ENCODE measurements at places on chromosomes 16 and 17. TPM values are rescaled to one million over a fixed set of nuclear protein-coding genes. Genes with fewer than 3 reads are reported as not detected.

DNA sequence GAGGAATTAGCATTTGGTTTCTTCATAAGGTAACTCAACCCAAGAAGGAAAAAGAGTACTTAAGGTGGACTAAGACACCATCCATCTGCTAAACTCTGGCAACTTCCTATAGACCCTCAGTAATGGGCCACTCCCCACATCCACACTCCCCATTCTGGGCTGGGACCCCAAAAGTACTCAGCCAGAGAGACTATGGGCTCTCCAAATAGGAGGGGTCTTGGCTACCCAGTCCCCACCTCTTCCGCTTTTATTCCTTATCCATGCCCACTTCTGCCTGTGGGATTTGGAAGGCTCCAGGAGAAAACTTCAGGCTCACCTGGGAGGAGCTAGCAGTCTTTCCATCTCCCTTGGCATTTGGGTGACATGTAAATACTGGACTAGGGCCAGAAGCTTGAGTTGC is 164.5 kb upstream of the CCL2 start:
- H3K4me3 ChIP-seq: no peak overlapping the region
- DNase-seq: no peak
- H3K27me3 ChIP-seq: peaks cover 3% of the 10 kb centered on the region
- no peak overlapping the region for H3K27ac ChIP-seq
- H3K4me1 ChIP-seq: no peaks in the 10 kb centered on the region

GRCh38 chr16:84738255-84739038 is 38.6 kb downstream of the USP10 start:
- no peak overlapping the region for H3K4me3 ChIP-seq
- H3K27ac ChIP-seq: no peak overlapping the region
- no peaks in the 10 kb centered on the region for H3K27me3 ChIP-seq
- DNase-seq: peak; percentile 82
- H3K4me1 ChIP-seq: peaks cover 53% of the 10 kb centered on the region
- H3K36me3 ChIP-seq: peaks cover 46% of the 10 kb centered on the region

DNA sequence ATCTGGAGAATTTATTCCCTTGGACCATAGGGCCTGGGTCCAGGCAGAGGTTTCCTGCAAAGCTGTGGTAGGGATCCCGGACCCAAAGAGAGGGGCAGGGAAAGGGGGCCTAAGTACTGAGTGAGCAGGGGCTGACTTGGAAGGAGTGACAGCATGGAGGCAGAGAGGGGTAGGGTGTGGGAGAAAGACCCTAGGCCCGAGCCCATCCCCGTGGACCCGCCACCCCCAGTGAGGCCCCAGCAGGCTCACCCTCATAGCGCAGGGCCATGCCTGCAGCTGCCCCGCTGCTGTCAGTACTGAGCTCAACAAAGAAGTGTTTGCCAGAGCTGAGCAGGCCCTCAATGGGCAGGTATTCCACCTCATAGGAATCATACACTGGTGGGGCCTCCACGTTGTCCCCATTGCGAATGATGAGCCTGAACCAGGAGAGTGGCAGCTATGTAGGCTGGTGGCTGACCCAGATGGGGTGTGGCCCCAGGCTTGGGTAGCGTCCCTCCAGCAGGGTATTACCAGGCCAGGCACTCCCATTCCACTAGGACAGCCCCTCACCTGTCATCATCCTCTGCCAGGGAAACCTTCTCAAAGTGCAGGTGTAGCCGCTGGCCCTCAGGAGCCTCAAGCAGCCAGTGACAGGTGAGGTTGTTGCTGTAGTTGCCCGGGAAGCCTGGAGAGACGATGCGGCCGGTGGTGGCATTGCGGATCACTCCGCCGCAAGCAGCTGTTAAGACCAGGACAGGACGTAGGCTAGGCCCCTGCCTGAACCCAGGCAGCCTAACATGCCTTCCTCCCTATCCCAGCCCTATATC is 9.1 kb upstream of the PHF12 start:
- DNase-seq: no peak
- H3K27me3 ChIP-seq: peaks cover 14% of the 10 kb centered on the region
- H3K27ac ChIP-seq: no peak overlapping the region
- no peaks in the 10 kb centered on the region for H3K4me1 ChIP-seq
- no peak overlapping the region for H3K4me3 ChIP-seq
- H3K36me3 ChIP-seq: no peaks in the 10 kb centered on the region

GRCh38 chr17:40150276-40150675 is 9.9 kb downstream of the CASC3 start:
- no peaks in the 10 kb centered on the region for H3K27me3 ChIP-seq
- H3K4me1 ChIP-seq: peaks cover 5% of the 10 kb centered on the region
- H3K27ac ChIP-seq: no peak overlapping the region
- peaks cover 100% of the 10 kb centered on the region for H3K36me3 ChIP-seq
- no peak for DNase-seq

GRCh38 chr17:17106756-17107155 is 64.5 kb downstream of the MPRIP start:
- H3K36me3 ChIP-seq: no peaks in the 10 kb centered on the region
- H3K4me3 ChIP-seq: no peak overlapping the region
- DNase-seq: no peak
- H3K27ac ChIP-seq: peak overlapping the region; percentile 74
- H3K4me1 ChIP-seq: peaks cover 100% of the 10 kb centered on the region
- H3K27me3 ChIP-seq: no peaks in the 10 kb centered on the region

GRCh38 chr16:2286550-2286949 is 18.6 kb upstream of the RNPS1 start:
- H3K27me3 ChIP-seq: no peaks in the 10 kb centered on the region
- no peaks in the 10 kb centered on the region for H3K4me1 ChIP-seq
- DNase-seq: no peak
- no peaks in the 10 kb centered on the region for H3K36me3 ChIP-seq

GRCh38 chr17:16940116-16940881 is 31.6 kb downstream of the TNFRSF13B start:
- no peak overlapping the region for H3K27ac ChIP-seq
- H3K4me3 ChIP-seq: no peak overlapping the region
- DNase-seq: no peak
- H3K27me3 ChIP-seq: no peaks in the 10 kb centered on the region

DNA sequence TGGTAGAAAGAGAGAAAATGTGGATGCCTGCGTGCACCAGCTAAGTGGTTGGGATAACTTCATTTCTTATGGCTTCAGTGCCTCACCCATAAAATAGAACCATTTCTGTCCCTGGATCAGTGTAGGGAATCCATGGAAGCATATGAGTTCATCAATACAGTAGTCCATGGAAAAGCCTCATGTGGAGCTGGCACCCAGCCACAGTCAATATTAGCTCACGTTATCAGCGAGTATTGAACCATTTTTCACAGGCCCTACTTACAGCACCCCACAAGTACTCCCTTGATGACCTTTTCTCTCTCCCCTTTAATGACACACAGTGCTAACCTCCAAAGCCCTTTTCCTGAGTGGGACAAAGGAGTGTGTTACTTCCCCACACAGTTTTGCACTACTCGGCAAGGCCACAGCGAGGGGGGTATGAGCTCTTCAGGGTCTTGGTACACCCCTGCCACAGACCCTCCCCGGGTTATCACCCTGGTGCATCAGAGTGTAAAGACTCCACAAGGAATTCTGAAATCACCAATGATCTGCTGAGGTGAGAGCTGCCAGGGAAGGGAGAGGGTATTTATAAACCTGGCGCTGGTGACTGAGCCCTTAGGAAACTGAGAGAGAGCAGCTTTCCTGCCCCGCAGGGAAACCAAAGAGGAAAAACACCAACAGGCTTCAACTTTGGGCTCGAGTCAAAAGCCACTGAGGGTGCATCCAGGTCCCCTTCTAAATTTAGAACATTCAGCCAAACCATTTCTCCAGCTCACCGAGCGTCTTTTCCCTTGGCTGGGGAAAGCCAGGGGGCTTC is 36.9 kb downstream of the DYNLRB2 start:
- H3K4me3 ChIP-seq: no peak overlapping the region
- H3K27ac ChIP-seq: no peak overlapping the region
- no peak for DNase-seq
- no peaks in the 10 kb centered on the region for H3K4me1 ChIP-seq
- H3K27me3 ChIP-seq: no peaks in the 10 kb centered on the region
- no peaks in the 10 kb centered on the region for H3K36me3 ChIP-seq

DNA sequence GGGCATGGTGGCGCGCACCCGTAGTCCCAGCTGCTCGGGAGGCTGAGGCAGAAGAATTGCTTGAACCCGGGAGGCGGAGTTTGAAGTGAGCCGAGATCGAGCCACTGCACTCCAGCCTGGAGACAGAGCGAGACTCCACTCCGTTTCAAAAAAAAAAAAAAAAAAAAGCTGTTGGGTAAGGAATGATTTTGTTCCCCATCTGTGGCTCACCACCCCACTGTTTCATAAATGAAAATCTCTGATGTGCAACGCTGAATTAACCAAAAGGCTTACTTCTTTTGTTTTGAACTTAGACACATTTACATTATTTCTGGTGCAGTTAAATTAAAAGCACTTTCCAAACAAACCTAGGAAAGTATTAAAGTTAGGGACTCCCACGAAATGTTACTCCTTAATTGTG is 1.2 kb upstream of the METTL9 start:
- DNase-seq: no peak
- H3K27me3 ChIP-seq: no peaks in the 10 kb centered on the region
- peaks cover 25% of the 10 kb centered on the region for H3K4me1 ChIP-seq
- H3K4me3 ChIP-seq: no peak overlapping the region

GRCh38 chr16:69095193-69095592 is 10.3 kb upstream of the HAS3 start:
- H3K36me3 ChIP-seq: no peaks in the 10 kb centered on the region
- H3K4me1 ChIP-seq: no peaks in the 10 kb centered on the region
- no peak overlapping the region for H3K4me3 ChIP-seq
- peaks cover 7% of the 10 kb centered on the region for H3K27me3 ChIP-seq
- no peak for DNase-seq

GRCh38 chr16:30374538-30374937 is at the start of gene MYL11:
MYL11 (plus strand) TSS chr16:30374802; CDS start chr16:30374858, 56 bp downstream.
- H3K36me3 ChIP-seq: no peaks in the 10 kb centered on the region
- no peak within 1 kb of the TSS for H3K27ac ChIP-seq
- peaks cover 24% of the 10 kb centered on the region for H3K4me1 ChIP-seq
- no peak for DNase-seq

- peaks cover 36% of the 10 kb centered on the region for H3K36me3 ChIP-seq
- no peaks in the 10 kb centered on the region for H3K27me3 ChIP-seq
- peaks cover 42% of the 10 kb centered on the region for H3K4me1 ChIP-seq
- no peak overlapping the region for H3K27ac ChIP-seq
- DNase-seq: no peak
These were observed 9.2 kb downstream of the HERPUD1 start for GRCh38 chr16:56941092-56941491.

- DNase-seq: no peak
- H3K27me3 ChIP-seq: no peaks in the 10 kb centered on the region
- H3K36me3 ChIP-seq: no peaks in the 10 kb centered on the region
These were observed 7.0 kb upstream of the CYB561 start for GRCh38 chr17:63452962-63453551.

DNA sequence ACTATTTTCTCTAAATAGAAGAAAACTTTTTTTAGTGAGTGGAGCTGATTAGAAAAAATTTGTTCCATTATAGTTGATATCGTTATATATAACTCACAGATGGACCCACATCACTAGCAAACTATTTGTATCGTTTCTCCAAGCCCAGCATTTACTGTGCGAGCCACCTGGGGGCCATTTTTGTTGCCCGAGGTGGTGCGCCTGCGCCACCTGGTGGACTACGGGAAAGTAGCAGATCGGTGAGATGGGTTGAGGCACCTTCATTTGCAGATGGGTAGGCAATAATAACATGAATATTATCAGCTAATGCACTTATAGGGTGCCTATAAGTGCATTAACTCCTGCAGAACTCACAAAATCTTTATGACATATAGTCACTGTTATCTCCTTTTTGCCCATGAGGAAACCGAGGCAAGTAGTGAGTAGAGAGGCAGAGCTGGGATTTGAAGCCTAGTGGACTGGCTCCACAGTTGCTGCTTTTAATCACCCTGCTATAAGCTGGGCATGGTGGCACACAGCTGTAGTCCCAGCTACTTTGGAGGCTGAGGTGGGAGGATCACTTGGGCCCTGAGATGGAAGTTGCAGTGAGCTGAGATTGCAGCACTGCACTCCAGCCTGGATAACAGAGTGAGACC is 23.2 kb upstream of the NTN1 start:
- no peaks in the 10 kb centered on the region for H3K36me3 ChIP-seq
- H3K4me3 ChIP-seq: no peak overlapping the region
- H3K27me3 ChIP-seq: peaks cover 47% of the 10 kb centered on the region
- H3K27ac ChIP-seq: no peak overlapping the region

- no peak for DNase-seq
- H3K4me3 ChIP-seq: no peak overlapping the region
- no peak overlapping the region for H3K27ac ChIP-seq
- H3K36me3 ChIP-seq: peaks cover 88% of the 10 kb centered on the region
- H3K27me3 ChIP-seq: no peaks in the 10 kb centered on the region
- peaks cover 15% of the 10 kb centered on the region for H3K4me1 ChIP-seq
These were observed 24.8 kb downstream of the POLR3E start for GRCh38 chr16:22322021-22322471.

DNA sequence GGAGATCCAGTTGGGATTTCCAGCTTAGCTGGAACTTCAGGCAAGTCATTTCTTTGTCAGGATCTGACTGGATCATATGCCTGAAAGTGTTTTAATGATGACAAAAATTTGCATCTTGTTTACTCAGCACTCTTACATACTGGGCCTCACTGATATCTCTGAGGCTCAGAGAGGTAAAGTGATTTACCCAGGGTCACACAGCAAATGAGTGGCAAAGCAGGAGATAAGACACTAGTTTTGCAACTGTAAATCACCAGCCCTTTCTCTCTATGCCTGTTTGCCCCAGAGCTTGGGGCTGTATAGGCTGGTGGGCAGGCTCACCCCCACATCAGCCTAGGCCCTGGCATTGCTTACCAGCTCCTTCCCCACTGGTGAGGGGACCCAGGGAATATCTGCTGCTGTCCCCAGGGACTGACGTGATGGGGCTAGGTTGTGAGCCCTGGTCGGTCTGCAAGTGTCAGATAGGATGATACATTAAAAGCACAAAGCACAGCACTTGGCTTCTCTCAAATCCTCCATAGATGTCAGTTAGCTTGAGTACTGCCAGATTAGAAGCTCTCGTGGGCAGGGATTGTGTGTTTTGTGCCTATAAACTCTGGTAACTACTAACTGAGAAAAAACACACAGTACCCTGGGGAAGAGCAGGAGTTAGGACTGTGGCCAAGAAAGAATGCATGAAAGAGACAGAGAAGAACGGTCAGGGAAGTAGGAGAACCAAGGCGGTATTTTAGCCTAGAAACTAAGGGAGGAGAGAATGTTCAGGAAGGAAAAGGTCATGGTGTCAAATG is 165.4 kb downstream of the COPRS start:
- no peaks in the 10 kb centered on the region for H3K27me3 ChIP-seq
- H3K4me1 ChIP-seq: peaks cover 51% of the 10 kb centered on the region
- no peak for DNase-seq

- no peaks in the 10 kb centered on the region for H3K36me3 ChIP-seq
- peaks cover 4% of the 10 kb centered on the region for H3K4me1 ChIP-seq
- H3K4me3 ChIP-seq: no peak overlapping the region
- H3K27ac ChIP-seq: no peak overlapping the region
- peaks cover 8% of the 10 kb centered on the region for H3K27me3 ChIP-seq
These were observed 286.6 kb downstream of the SOX9 start for GRCh38 chr17:72407336-72407909.

DNA sequence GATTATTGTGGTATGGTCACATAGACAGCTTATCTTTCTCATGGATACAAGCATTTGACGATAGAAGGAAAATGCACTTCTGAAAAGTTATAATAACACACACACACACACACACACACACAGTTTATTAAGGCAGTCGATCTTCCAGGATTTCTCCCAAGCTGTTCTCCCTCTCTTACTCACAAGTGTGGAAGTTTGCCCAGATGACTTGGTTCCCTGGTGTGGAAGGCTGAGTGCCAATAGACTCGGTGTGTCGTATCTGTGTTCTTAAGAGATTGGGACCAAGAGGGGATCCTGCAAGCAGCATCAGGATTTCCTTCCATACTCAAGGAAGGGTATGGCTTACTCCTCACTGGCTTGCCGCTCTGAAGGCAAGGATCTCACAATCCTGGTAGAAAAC is 279.6 kb downstream of the HS3ST3B1 start:
- H3K27ac ChIP-seq: no peak overlapping the region
- no peaks in the 10 kb centered on the region for H3K36me3 ChIP-seq
- H3K27me3 ChIP-seq: no peaks in the 10 kb centered on the region
- DNase-seq: no peak

Gene FBXO31
- 21.4 TPM for polyA plus RNA-seq

Gene MYH10
- 14.3 TPM for polyA plus RNA-seq

Gene HBA2
- polyA plus RNA-seq: 84.6 TPM

All from heart right ventricle (tissue), 16 donors.